ENCODE measurements at places on chromosomes 1 and 21.

DNA sequence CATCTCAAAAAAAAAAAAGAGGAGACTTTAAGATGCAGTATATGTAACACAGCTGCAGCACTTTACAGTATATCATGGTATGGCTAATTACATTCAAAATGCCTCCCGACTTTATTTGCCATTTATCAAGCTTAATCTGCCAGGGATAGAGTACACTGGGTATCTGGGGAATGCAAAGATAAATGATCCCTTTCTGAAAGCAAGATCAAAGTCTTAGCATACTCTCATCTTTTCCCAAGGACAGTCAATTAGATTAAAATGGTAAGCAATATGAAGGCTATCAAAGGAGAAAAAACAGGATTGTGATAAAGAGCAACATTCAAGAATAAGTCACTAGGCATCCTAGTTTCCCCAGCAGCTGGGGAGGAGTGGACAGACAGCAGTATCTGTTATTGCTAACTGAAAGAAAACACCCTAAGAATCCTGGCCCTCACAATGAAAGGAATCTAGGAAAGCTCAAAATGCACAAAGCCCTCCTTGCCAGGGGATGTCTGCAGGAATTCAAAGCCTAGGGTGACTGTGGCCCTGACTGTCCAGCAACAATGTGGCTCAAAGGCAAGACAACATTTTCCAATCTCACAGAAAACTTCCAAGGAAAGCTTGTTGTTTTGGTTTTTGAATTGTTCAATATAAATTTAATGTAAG is 56.7 kb upstream of the RAP1GAP start:
- no peak for DNase-seq

DNA sequence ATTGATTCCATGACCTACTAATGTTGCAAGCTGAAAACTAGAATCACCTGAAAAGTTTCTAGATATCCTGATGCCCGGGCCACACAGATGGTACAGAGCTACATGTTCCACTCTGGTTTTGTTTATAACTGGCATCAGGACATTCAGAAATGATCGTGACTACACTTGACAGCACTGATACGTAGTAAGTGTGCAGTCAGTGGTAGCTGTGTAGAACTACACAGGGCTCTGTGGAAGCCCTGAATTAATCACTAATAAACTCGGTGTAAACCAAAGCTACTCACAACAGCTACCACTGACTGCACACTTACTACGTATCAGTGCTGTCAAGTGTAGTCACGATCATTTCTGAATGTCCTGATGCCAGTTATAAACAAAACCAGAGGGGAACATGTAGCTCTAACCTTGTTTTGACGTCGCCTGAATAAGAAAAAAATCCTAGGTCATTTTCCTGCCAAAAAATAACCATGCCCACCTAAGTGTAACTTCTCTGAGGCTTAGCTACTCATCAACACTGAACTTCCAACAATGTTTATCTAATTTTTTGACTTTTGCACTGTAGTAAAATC is 149.7 kb downstream of the TGFBR3 start:
- no peak for DNase-seq

- no peak for DNase-seq
These were observed 39.3 kb downstream of the ELK4 start for GRCh38 chr1:205592443-205593003.

GRCh38 chr1:29833581-29833980 is 597.3 kb downstream of the PTPRU start:
- no peak for DNase-seq

- DNase-seq, result no peak
These were observed 13.0 kb downstream of the RGS7 start for GRCh38 chr1:241343956-241344355.

GRCh38 chr1:8866792-8867415 is 11.6 kb downstream of the ENO1 start:
- no peak for DNase-seq

- no peak for DNase-seq
These were observed 132.1 kb downstream of the RPS6KC1 start for GRCh38 chr1:213183036-213183672.

Measured in NCI-H345 (cell line).